ENCODE measurements at places on chromosomes 4 and X.

DNA sequence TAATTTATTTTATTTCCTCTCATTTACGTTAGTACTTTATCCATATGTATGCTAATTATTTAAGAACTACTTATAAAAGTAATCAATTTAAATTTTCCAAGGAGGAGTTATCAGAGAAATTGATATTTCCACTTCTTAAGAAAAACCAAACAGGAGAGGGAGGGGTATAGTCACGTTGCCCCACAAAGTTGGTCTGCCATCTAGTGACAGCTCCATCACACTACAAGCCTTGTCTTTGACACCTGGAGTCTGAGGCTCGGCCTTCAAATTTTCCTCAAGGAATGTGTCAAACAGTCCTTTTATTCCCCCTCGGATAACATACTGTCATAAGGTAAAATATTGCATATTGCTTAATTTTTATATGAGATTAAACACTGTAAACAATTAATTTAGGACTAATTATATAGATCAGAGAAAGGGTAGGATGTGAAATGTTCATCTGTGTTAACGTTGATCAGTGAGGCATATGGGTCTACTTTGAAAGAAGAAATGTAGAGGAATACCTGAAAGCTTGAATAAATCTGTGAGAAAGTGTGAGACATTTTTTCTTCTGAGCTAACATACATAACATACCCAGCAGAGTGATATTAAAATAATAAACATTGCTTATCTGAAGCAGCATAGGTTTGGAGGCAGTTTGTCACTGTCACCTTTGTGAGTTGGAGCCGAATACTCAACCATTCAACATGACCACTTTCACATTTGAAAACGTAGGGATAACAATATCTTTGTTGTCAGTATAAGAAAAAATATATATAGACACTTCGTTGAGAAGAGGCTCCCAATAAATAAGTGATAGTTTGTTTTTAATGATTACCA, 114.4 kb downstream of the GLRA3 start:
- DNase-seq: no peak

GRCh38 chr4:184417802-184418511, 56.4 kb downstream of the IRF2 start:
- no peak for DNase-seq

GRCh38 chr4:124224256-124224655, 488.3 kb downstream of the ANKRD50 start:
- no peak for DNase-seq

GRCh38 chr4:87802858-87803257, 3.5 kb downstream of the IBSP start:
- DNase-seq: no peak

- no peak for DNase-seq
These were observed 155.9 kb downstream of the RTL9 start for GRCh38 chrX:110514509-110514908.

- no peak for DNase-seq
These were observed 262.6 kb downstream of the C4orf33 start for GRCh38 chr4:129358571-129358970.

DNA sequence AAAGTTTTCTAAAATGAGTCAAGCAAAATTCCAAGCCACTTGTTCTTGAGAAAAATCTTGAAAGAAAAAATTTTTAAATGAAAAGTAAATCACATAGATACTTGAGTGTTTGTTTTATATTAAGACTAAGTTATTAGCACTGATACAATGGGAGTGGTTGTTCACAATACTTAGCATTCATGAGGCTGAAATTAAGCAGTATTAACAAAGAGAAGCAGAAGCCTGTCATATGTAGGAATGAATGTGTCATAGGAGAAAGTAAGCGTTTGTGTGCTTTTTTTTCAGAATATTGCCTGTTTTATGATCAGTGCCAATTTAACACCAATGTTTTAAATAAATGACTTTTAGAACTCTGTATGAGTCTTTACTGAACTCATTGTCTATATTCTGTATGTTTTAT, 37.6 kb downstream of the PLS3 start:
- DNase-seq: no peak

DNA sequence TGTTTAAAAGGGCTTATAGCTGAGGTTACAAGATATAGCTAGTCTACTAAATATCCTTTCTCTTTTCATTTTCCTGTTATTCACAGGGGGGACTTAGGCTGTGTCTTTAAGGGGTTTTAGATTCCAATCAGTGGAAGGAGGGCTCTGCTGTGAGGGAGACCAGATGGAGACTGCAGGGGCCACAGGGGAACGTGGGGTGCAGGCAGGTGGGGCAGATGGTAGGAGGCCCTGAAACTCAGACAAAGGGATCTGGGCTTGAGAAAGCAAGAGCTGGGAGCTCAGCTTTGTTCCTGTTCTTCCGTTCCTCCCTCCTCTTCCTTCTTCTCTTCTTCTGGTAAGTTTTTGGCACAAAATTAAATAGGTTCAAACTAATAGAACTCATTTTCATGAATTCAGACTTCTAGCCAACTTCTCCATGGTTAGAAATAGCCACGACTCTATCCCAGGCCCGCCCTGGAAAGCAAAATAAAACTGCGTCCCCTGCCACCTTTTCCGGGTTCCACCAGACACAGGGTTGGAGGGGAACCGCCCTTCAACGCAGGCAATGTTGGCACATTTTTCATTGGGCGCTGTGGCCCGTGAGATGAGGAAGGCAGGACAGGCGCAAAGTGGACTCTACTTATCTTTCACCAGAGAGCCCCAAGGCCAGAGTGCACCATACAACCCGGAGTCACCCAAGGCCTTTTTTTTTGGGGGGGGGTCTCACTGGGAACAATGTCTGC, 3.5 kb upstream of the TMSB4X start:
- no peak for DNase-seq

DNA sequence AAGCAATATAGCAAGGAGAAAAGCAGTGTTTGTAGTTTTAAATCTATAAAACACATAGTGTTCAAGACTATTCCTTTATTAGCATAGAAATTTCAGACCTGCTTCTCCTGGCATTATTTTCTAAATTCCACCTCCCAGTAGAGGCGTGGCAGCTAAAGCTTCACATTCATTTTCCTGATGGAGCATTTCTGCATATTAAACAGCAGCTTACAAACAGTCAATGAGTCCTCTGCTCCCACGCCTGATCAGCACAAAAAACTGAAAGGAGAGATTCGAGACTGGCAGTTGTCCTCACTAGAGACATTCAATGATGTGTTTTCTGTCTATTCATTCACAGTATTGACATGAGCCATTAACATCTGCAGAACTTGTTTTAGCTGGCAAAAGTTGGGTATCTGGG, 61.4 kb downstream of the SHISA3 start:
- DNase-seq: no peak

DNA sequence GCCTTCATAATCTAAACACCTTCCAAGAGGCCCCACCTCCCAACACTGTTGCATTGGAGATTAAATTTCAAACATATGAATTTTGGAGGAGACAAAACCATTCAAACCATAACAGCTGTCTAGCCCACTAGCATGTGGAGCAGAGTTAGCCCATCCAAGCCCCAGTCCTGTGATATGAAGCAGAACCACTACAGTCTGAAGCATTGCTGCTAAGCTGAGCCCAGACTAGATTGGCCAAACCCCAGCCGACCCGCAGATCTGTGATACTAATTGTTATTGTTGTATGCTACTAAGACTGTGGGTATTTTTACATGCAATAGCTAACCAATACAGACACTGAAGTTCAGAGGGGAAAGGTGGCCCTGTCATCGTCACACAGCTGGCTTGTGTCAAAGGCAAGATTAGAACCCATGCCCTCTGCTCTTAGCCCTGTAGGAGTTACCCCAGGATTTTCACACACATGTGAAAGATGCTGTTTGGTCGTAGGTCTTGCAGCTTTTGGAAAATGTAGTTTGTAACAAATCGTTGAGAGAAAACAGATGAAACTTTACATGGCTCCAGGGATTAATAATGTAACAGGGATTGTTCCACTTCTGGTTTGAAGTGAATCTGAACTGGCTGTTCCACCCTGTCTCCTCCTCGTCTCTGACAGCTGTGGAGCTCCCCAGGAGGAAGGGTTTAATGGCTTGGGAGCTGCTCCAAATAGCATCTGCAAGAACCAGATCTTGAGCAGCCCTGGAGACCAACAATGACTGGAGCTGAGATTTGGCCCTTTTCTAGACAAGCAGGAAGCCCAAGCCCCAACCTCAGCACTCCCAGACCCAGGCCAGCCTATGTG, 517.5 kb downstream of the MID1IP1 start:
- no peak for DNase-seq

DNA sequence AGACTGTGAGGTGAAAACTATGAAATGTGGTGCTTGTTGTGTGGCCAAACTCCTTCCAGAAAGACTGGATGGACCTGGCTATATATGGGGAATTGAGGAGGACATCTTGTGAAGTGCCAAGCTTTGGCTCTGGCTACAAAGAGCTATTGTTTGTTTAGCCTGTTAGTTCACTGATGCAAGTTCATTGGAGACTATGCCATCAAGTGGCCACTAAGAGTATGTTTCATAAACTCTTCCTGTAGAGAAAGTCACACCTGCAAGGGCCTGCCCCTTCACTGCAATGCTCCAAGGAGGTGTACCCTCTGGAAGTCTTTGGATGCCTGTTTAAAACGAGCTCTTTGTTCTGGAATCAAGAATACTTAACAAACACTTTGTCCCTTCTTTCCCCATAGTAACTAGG, 382.0 kb downstream of the GABRG1 start:
- DNase-seq: no peak

GRCh38 chr4:152436384-152436783, 99.5 kb downstream of the FBXW7 start:
- DNase-seq: no peak

- no peak for DNase-seq
These were observed 102.3 kb downstream of the LARP1B start for GRCh38 chr4:128163177-128164117.

- no peak for DNase-seq
These were observed 219.8 kb downstream of the ZNF674 start for GRCh38 chrX:46325312-46325877.

DNA sequence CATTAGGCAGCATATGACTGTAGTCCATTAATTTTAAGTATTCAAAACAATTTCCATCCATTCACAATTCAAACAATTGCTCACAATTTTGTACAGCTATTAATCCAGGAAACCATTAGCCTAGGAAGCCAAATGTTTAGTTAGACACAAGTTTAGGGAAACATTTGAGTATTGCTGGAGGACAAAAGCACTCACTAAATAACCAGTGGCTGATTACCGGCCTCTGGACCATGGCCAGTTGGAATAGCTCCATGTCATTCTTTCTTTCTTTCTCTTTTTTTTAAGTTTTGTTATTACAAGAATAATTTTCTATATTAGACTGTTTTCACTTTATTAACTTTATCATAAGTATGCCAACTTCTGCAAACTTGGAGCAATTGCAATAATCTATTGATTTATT, 31.3 kb downstream of the TRIML2 start:
- no peak for DNase-seq

DNA sequence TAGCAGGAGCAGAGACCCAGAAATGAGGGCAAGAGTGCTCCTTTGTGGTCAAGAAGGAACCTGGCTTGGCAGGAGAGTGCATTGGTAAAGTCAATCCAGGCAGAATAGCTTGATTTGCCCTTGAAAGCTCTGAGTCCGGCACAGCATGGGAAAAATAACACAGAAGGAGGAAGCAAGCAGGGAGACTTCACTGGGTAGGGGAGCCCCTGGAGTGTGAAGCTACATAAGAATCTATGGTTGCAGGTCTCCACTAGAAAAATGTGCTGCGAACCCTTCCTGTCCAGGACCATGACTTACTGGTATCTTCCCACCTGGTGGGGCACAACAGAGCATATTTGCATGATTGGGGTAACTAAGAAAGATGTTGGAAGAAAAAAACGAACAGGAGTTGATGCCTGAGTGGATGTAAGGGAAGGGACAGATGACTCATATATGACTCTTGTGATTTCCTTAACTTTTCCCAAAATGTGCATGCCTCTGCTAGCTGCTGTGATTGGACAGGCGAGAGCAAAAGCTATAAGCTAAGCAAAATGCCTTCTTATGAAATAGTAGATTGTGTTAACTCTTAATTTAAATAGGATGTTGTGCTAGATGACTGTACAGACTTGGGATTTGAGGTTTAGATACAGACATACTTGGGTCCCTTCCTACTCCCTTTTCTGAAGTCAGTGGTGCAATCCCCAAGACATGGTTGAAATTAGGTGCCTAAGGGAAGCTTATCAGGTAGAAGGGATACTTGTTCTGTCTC, 3.3 kb downstream of the IL13RA1 start:
- DNase-seq: no peak

DNA sequence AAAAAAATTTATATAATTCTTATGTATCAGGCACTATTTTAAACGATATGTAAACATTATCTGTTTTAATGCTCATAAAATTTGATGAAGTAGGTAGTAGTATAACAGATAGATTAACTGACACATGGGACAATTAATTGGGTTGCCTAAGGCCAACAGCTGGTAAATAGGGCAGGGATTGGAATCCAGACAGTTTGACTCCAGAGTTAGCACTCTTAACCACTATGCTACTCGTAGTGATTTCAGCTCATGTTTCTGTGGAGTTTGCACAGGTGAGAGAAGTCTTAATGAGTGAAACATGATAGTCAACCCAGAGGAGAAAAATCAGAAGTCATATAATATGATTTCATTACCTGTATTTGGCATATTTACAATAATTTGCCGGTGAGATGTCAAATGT, 126.0 kb upstream of the WDFY3 start:
- DNase-seq: no peak

GRCh38 chr4:1739358-1739757, 18.0 kb downstream of the TACC3 start:
- no peak for DNase-seq

GRCh38 chrX:49748211-49748956, 52.6 kb upstream of the PAGE1 start:
- no peak for DNase-seq

DNA sequence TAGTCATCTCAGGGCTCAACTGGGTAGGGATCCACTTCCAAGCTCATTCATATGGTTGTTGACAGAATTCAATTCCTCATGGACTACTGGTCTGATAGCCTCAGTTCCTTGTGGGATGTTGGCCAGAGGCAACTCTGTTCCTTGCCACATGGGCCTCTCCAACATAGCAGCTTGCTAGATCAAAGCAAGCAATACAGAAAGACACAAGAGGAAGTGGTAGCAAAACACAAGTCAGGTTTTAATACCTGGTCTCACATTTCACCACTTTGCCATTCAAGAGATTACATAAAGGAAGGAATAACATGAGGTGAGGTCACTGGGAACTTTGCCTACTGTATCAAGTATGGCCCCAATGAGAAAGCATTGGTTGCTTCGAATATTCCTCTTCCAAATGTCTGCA, 79.2 kb downstream of the PRSS12 start:
- no peak for DNase-seq

GRCh38 chrX:40853816-40854123, 118.4 kb upstream of the MED14 start:
- no peak for DNase-seq

DNA sequence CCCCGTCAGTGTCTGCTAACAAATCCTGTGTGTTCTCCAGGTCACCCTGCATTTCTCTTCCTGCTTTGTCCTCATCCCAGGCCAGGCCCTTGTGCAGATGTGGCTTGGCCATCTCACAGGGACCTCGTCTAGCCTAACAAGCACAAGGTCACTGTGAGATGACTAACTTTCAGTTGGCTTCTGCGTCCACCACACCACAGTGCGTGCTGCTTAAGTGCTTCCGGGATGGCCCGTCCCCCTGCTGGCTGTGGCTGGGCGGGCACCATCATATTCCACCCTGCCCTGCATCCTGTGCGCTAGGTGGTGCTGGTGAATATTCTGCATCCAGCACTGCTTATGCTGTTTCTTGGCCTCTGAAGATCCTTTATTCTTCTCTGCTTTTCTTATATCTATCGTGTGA, 33.8 kb downstream of the RBBP7 start:
- no peak for DNase-seq
